ENCODE measurements at places on chromosomes 12 and 14.

DNA sequence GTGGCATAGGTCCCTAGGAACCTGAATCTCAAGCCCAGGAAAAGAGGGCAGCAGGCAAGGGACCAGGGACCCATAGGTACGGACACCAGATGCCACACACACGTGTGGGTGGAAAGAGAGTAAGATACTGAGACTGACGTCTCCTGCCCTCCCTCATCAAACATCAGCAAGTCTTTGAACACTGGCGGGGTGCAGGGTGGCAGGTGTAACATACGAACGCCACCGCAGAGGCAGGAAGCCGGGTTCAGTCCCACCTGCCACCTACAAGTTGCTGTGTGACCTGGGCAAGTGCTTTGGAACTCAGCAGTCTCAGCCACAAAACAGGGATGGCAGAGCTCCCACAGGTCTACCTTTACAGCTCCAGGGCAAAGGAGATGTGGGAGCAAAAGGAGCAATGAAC, 11.1 kb downstream of the ACTN1 start:
- no peak for DNase-seq

- no peak for DNase-seq
Measured at GRCh38 chr12:19641235-19642080, 202.2 kb downstream of the AEBP2 start.

- no peak for DNase-seq
Measured at GRCh38 chr14:81091139-81091538, 129.6 kb downstream of the GTF2A1 start.

- no peak for DNase-seq
Measured at GRCh38 chr12:61781021-61781581, 479.1 kb upstream of the USP15 start.

GRCh38 chr14:85519661-85520305, 10.2 kb upstream of the FLRT2 start:
- no peak for DNase-seq

DNA sequence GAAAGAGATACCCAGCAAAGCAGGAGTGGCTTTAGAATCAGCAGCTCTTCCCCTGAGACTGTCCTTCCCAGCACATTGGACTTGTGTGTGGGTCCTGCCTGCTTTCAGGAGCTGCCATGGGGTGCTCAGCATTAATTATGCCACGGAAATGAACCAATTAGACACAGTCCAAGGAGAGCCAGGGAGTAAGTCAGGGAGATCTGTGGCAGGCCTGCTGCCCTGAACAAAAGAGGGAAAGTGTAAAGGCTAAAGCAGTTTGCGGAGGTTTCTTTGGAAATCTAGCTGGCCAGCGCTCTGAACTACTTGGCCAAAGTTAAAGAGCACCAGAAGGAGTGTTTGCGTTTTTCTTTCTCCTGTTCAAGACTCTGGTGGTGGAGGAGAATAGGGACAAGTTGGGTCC, 65.7 kb upstream of the SRSF5 start:
- DNase-seq, result no peak

DNA sequence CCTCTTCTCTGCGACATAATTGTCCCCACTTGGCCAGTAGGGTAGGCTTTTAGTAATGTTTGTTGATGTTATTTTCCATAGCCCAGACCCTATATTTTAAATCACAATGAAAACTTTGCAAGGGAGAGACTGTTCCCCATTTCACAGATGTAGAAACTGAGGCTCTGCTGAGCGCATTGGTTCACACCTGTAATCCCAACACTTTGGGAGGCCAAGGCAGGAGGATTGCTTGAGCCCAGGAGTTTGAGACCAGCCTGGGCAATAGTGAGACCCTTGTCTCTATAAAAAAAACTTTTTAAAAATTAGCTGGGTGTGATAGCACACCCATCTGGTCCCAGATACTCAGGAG, 114.8 kb downstream of the DIP2B start:
- no peak for DNase-seq

DNA sequence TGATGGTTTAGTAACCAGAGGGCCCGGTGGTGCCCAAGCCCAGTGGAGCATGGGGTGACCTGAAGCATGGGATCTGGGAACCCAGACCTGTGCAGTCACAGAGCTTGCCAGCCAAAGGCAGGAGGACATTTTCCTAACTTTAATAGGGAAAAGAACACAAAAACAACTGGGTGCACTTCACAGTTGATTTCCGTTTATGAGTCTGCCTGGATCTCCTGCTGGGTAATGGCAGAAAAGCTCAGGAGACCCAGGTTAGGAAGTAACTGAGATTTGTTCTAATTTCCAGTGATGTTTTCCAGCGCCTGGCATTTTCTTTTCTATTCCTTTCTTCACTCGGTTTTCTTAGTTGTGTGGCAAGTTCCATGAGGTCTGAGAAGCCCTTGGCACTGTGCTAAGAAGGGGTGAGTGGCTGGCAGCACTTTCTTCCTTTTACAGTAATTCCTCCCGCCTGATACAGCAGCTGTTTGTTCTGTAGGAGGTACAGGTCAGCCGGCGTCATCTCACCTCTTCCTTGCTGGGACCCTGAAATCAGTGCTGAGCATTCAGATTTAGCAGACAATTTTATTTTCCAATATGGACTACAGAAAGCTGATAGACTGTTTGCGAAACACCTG, 5.1 kb downstream of the CACNA1C start:
- no peak for DNase-seq

DNA sequence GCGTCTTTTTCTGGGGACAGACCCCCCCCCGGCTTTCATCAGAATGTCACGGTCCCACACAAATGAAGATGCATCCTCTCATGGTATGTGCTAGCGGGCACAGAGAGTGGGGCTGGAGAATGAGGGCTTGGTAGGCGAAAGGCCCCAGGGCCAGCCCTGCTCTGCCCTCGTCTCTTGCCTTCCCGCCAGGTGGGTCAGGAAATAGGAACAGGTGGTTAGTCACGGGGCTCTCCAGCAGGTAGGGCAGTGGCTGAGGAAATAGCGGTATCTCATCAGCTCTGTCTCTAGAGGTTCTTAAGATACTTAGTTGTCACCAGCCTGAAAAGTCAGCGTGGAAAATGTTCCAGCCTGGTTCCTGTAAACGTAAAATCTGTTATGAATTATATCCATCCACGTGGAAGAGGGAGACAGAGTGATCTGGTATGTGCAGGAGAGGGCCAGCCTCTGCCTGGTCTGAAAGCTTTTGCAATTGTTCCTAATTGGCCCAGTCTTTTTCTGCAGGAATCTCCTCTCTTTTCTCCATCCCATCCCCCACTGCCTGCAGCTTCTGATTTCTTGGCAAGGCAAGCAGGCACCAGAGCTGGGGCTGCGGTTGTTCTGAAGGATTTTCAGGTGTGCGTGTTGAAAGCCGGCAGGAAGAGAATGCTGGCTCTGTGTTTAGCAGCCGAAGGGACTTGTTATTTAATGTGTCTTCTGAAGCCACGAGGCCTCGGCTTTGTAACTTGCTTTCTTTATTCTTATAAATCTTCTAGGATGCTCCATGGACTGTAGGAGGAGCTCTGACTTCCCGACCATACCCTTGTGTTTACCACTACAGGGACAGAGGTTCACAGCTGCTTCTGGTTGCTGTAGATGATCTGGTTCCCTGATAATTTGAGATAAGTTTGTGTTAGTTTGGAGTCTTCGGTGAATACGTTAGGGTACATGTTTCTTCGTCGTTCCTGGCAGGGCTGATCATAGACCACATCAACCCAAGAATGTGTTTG, 131.1 kb downstream of the CACNA1C start:
- DNase-seq, result no peak

GRCh38 chr12:52455821-52456220, 3.9 kb upstream of the KRT6B start:
- DNase-seq, result no peak
